ENCODE measurements at places on chromosomes 13 and 19.

DNA sequence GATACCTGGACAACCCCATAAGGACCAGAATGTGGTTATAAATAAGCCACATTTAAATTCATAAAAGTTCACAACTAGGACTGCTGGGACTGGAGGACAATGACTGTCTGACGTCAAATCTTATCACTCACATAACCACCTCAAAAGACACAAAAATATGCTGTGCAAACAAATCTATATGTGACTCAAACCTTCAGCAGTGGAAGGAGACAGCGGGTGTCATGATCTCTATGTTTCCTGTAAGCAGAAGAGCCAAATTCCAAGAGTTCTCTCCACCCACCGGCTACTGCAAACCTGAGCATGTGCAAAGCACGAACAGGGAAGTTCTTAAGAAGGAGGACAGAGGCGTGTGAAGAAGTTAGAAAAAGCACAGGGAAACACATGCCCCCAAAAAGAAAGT lies 113.2 kb downstream of the MYCBP2 start:
- DNase-seq = peak; percentile 87

- no peak for DNase-seq
These were observed 464.6 kb downstream of the MYO16 start for GRCh38 chr13:109093998-109094397.

DNA sequence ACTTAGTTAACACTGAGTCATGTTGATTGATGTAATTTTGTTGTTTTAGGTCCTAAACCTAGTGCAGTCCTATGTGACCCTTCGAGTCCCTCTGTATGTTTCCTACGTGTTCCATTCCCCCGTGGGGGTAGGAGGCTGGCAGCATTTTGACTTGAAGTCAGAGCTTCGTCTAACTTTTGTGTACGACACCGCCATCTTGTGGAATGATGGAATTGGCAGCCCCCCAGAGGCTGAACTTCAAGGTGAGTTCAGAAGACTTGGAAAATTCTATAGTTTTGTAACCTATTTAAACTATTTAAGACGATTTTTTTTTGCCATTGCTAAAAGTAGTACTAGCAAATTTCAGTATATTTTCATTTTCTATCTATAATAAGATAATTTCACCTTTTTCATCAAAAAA lies 117.9 kb downstream of the STOML3 start:
- peak; percentile 29 for DNase-seq

DNA sequence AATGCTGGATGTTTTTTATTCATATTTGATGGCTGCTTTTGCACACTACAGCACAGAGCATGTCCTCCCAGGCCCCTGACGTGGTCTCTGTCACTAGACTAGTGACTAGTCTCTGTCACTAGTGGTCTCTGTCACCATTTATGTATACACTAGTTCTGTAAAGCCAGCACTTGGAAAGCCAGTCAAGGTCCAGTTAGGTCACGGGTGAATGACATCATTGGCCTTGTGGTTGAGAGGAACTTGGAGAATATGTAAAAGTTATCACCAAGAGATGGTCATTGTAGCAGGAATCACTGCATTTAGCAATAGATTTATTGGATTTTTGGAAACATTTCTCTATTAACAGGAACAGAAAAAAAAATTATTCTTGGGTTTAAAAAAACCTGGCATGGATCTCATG lies 72.9 kb downstream of the SHISA2 start:
- no peak for DNase-seq

- no peak for DNase-seq
These were observed 785 bp downstream of the NHLRC3 start for GRCh38 chr13:39039041-39039440.

All from iris pigment epithelial cell (primary cell).